ENCODE measurements at places on chromosomes 4 and X.
A peak's percentile ranks its signal among the peaks of the same experiment; 100 is the strongest.

GRCh38 chr4:72215198-72215597, 183.4 kb downstream of the NPFFR2 start:
- DNase-seq = no peak

- no peak for DNase-seq
These were observed 1927.3 kb downstream of the STIM2 start for GRCh38 chr4:28787947-28788346.

DNA sequence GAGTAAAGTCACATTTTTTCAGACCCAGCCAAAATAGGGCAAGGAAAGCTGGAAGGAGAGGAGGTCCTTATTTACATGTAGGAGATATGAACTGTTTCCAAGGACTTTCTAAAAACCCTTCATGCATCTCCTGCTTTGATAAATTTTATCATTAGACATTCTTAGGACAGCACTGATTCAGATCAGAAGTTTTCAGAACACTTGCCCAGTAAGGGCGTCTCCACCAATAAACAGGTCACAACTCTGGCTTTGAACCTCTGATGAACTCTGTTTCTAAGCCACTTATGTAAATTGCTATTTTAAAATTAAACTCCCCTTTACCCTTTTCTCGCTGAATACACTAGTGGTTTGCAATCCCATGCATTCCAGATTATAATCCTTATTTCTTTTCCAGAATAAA, 505.3 kb upstream of the SLIT2 start:
- DNase-seq = no peak

DNA sequence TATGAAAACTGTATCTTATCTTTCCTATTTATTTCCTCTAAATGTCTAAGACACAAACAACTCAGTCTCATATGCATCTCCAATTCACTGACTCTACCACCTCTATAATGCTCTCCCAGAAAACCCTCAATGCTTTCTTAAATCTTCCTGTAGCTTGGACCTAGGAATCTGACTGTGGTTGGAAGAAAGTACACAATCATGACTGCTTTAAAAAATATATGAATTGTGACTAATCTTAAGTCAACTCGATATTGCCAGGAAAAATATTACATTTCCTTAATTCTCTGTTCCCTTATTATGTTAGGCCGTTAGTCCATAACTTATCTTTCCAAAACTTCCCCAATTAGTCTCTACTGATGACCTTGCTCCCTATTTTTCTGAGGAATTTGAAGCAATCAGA, 87.0 kb downstream of the SPCS3 start:
- DNase-seq = no peak

DNA sequence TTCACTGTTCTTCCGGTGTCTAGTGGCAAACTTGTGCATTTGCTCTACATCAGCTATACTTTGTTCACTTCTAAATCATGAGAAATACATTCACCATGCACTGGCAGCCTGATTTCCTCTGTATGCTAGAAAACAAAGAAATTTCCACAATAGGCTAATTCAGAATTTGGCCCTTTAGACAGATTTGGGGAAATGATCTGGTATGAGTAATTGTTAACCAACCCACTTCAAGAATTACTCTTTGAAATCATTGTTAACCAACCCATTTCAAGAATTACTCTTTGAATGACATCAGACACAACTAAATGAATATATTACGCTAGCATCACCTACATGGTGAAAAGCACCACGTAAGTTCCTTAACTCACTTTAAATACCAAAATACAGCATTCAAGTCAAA, 14.6 kb downstream of the APBB2 start:
- no peak for DNase-seq

DNA sequence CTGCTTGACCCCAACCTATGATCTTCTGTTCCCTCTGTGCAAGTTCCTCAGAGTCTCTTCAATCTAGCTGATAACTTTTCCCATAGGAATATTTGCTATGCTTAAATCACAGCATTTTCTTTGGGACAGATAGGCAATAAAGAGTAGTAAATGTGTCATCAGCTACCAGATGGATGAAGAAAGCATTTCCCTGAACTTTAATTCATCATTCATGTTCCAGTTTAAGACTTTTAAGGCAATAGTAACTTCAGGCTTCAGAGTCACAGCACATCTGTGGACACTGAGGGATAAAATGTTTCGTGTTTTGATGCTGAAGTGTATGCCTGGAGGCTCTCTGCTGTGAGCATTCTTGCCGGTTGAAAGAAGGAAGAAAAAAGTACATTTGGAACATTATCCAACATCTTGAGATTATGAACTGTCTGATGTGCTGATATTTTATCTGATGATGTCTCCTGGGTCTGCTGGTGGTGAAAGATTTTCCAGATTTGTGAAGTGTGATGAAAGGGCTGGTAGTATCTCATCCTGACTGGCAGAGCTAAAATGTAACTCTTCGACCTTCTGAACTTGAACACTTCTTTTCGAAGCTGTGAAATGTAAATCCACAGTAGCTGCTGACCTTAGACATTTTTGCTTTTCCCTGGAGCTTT, 133.7 kb downstream of the DCLK2 start:
- DNase-seq = no peak

DNA sequence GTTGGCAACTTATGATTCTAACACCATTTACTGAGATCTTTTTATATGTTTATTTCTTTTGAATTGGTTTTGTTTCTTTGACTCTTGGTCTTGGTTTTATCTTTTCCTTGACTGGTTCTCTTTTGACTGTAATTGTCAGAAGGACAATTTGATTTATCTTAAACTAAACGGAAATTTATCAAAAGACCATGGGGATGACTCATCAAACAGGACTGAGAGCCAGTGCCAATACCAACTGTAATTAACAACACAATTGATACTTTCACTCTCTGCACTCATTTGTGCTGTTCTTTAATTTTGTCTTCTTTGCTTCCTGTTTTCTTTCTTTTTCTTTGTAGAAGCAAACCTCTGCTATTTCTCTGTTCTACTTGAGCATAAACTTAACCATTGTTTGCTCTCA, 776.8 kb downstream of the CCSER1 start:
- no peak for DNase-seq

- DNase-seq = peak; percentile 84
These were observed 685 bp upstream of the MORF4L2 start for GRCh38 chrX:103687073-103687695.

DNA sequence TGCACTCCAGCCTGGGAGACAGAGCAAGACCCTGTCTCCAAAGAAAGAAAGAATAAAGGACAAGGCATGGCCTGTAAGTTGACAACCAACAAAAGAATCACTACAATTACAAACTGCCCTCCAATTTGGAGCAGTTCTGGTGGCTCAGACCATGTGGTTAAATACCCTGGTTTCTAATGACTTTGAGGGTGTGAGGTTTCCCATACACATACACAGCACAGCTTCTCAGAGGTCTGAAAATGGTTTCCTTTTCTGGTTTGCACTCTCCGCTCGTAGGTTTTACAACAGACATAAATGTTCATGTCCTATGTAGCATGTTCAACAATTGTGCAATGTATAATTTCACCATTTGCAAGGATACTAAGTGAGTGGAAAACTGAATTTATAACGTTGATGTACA, 34.2 kb upstream of the MXRA5 start:
- DNase-seq = no peak
